Skeletal muscle tissue (tissue), 5 donors: ENCODE measurements at places on chromosomes 7 and 10. TPM values are rescaled to one million over a fixed set of nuclear protein-coding genes. Genes with fewer than 3 reads are reported as not detected.

Gene UNCX
- not detected for total RNA-seq

Gene CARD11
- total RNA-seq: 1.0 TPM

Gene ERV3-1
- total RNA-seq: 14.6 TPM

Gene ASZ1
- total RNA-seq: not detected

Gene SPDYE6
- not detected for total RNA-seq

Gene ADAM22
- 9.9 TPM for total RNA-seq

Gene ZNF117
- 9.9 TPM for total RNA-seq

Gene ARHGAP22
- 1.0 TPM for total RNA-seq

Gene BCCIP
- 27.1 TPM for total RNA-seq
